ENCODE measurements at places on chromosomes 11 and 22.
A peak's percentile ranks its signal among the peaks of the same experiment; 100 is the strongest.

DNA sequence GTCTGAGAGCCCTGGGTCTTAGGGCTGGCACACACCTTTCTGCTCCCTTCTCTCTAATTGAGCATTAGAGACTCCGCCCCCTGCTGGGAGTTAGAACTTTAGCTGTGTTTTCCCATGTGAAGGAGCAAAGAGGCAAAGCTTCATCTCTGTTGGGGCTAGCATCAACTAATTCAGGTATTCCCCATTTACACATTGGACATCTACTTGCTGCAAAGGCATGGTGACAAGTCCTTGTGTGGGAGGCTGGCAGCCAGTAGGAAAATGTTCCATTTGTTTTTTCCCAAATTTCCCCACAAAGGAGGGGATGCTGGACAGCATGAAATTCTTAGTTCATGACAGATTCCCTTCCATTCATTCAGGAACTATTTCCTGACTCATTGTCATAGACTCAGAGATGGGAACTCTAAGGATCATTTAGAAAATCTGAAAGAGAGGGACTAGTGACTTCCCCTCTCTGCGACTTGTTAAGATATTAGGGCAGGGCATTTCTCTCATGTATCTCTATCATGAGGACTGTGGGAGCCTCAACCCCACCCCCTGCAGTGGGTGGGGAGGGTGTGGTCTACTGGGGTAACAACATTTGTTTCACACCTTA is 3.6 kb downstream of the CD44 start:
- DNase-seq, result peak; percentile 67

- DNase-seq, result peak; percentile 85
These were observed at the start of gene PICK1 for GRCh38 chr22:38056969-38057891. Gene PICK1, plus strand, starts transcription at chr22:38057404. Its CDS starts 406 bp downstream, at chr22:38057810.

- DNase-seq, result no peak
These were observed 139.8 kb downstream of the GRIK4 start for GRCh38 chr11:120651396-120651795.

GRCh38 chr11:120337355-120338106 is 1.3 kb downstream of the ARHGEF12 start:
- DNase-seq, result no peak
